Suppressor macrophage (primary cell): ENCODE measurements at places on chromosomes 13 and 19.

- peak; percentile 25 for DNase-seq
These were observed 1.3 kb downstream of the ZNF134 start for GRCh38 chr19:57615346-57615745.

GRCh38 chr19:49676136-49676783, 811 bp upstream of the PRMT1 start:
- DNase-seq: peak; percentile 92

DNA sequence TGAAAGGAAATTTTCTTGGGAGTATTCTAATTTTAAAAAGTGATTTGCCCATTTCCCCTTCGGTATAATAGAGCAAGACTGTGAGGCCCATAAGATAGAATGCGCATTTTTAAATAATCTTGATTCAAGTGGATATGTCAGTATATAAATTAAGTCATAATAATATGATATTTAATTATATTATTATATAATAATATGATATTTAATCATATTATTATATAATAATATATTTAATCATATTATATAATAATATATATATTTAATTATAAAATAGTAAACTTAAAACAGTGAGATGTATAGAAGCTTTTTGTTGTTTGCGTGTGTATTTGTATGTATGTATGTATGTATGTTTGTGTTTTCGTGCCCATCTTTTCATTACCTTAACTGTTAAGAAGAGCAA, 682.5 kb downstream of the PCDH9 start:
- DNase-seq: no peak

DNA sequence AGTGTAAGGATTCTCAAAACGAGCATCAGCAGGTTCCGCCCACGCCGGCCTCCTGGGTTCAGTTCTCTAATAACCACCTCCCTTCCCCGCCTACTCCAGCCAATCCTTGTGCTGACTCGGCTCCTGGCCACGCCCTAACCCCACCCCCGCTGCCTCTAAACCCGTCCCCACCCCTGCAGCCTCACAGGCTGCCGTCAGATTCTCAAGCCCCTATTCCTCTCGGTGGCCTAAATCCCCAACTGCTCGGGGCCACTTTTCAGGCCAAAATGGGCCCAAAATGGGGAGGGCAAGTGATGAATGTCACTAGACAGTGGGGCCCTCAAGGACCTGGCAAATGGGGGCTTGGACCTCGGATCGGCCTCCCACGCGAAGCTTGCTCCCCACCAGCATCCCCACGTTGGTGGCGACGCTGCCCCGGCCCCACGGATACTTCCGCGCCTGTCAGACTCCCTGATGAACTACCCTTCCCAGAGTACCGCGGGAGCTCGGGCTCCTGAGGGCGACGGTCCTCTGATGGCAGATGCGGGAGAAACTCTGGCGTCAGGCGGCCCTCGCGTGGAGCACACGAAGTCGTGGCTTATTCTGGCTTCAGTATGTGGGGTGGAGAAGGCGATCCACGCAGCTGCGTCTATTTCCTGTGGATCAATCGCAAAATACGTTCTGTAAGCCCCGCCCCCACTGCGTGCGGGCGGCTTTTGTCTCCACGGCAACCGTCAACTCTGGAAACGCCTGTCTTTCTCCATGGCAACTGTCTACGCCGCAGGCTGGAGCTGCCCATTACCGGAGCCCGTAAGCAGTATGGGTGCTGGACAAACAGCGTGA, 24.8 kb downstream of the ZNF473 start:
- peak; percentile 72 for DNase-seq

DNA sequence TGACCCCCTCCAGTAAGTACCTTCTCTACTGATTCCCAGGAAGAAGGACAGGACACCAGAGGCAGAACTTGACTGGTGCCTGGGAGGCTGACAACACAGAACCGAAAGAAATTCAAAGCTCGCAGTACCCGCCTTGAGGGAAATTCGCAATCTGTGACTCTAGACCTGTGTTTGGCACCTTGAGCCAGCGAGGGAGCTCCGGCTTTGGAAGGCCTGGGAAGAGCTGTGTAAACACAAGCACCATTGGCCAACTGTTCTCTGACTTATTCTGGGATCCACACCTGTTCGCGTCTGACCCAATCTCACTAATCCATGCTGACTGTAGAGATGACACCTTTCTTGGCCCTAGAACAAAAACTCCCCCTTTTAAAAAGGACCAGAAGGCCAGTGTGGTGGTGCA, 50.7 kb downstream of the CEBPG start:
- no peak for DNase-seq
